H7 (cell line): ENCODE measurements at places on chromosomes 11 and 22. TPM values are rescaled to one million over a fixed set of nuclear protein-coding genes. Genes with fewer than 3 reads are reported as not detected.
A peak's percentile ranks its signal among the peaks of the same experiment; 100 is the strongest.

GRCh38 chr11:61795876-61796526, 3.3 kb downstream of the FEN1 start:
- DNase-seq: no peak

- peak; percentile 54 for DNase-seq
These were observed 6.8 kb downstream of the RNF169 start for GRCh38 chr11:74755395-74755995.

- DNase-seq: no peak
These were observed 92.1 kb upstream of the TTC12 start for GRCh38 chr11:113222241-113222640.

- DNase-seq: peak; percentile 44
These were observed 1.2 kb upstream of the CERK start for GRCh38 chr22:46739094-46739870.

GRCh38 chr11:17076517-17077239, 789 bp downstream of the RPS13 start:
- no peak for DNase-seq

DNA sequence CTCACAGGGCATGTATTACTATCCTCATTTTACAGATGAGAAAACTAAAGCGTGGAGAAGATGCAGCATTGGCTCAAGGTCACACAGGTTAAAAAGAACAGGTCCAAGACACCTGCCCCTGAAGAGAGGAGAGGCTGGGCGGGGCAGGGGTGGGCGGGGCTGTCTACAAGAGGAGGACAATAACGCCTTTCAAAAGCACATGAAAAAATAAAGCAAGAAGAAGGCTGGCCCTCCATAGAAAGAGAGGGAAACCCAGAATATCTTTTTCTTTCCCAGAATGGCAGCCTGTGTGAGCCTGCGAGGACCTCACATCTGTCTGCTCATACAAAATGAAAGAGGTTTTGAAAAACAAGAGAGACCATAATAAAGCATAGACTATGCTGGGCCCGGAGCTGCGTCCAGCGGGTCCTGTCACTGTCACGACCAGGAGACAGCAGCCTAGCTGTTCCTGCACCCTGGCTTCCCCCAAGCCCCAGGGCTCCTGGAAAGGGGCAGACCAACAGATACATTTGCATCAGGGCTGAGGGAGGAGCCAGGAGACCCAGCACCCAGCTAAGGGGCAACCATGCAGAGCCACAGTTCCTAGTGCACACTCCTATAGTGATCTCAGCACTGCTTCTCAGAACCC, 61.6 kb downstream of the DSCAML1 start:
- no peak for DNase-seq

GRCh38 chr11:4049006-4049405, 45.6 kb upstream of the RRM1 start:
- DNase-seq: no peak

GRCh38 chr11:87127101-87127500, 89.4 kb downstream of the TMEM135 start:
- DNase-seq: no peak

DNA sequence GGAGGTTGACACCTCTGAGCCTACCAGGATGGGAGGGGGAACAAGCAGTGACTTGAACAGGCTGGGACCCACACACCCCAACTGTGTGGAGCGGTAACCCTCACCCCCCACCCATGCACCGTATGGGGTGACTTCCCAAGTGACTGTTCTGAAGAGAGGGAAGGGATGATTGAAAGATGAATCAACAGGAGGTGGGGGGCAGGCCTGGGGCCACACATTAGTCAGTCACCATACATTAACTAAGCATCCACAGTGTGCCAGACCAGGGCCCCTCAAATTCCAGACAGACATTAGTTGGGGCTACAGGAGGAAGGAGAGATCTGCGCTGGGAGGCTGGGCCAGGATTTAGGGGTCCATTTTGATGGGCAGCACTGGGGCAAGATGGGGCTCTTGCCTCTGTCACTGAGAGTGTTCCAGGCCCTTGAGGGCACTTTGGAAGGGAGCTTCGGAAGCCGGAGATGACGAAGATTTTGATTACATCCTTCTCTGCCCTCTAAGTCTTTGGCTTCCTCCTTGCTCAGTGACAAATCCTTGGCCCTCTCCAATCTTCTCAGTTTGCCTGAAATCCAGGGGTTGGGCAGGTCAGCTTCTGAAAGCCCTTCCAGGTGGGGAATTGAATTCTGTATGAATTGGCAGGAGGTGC, 966 bp downstream of the SMTN start:
- DNase-seq: peak; percentile 38

DNA sequence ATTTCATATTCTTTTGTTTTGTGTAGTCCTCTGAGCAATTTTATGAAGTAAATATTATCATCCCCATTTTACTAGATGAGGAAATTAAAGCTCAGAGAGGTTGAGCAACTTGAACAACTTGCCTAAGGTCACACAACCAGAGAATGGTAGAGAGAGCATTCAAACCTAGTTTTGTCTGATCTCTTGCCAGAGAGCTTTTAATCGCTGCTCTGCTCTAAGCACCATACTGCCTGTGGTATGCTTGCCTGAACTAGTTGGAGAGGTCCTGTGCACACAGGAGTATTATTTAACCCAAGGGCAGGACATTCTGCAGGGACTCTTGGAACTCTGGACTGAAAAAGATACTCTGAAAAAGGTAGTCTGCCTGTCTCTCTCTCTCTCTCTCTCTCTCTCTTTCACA, 38.5 kb downstream of the TRAF6 start:
- no peak for DNase-seq

DNA sequence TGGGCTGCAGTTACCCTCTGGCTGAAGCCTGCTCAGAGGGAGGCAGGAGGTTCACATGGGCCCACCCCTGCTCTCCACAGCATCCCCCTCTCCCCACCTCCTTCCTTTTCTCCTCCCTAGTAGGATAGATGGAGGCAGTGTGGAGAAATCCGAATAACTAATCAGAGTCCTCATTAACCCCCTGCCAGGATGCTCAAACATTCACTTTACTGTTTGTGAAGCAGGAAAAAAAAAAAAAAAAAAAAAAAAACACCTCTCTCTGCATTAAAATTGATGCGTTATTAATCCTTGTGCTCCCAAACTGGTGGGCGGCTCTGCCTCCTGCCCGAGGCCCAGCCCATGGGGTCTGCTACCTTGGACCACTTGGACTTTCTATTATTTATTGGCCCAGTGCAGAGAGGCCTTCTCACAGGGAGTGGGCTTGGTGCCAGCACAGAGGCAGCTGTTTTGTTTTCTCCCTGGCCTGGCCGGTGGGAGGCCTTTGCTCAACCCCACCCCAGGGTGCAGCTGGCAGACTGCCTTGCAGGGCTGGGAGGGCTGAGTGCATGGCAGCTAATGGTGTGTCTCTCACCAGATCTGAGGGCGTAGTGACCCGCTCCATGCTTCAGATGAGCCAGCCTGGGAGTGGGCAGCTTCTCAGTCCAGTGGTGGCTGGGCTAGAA, 150.7 kb downstream of the PKNOX2 start:
- peak; percentile 51 for DNase-seq

OR4A16 gene
- not detected in 2 replicates for total RNA-seq

LRRC32 gene
- 0.63 and 0.94 TPM in 2 replicates for total RNA-seq

DNA sequence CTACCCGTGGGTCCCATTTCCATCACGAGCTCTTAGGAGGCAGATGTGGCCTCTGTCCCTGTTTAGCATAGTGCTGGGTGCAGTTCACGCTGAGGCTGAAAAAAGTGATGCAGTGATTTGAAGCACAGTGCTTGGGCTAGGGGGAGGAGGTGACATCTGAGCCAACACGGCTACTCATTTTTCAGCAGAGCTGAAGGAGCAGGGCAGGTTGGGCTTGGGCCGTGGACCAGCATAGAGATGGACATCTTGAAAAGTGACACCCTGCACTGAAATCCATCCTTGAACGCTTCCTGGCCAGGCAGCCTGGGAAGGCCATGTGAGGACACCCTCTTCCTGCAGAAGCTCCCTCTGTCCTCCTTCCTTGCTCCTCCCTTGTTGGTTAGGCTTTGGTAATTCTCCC, 66.4 kb downstream of the ADAMTS15 start:
- DNase-seq: no peak

DNA sequence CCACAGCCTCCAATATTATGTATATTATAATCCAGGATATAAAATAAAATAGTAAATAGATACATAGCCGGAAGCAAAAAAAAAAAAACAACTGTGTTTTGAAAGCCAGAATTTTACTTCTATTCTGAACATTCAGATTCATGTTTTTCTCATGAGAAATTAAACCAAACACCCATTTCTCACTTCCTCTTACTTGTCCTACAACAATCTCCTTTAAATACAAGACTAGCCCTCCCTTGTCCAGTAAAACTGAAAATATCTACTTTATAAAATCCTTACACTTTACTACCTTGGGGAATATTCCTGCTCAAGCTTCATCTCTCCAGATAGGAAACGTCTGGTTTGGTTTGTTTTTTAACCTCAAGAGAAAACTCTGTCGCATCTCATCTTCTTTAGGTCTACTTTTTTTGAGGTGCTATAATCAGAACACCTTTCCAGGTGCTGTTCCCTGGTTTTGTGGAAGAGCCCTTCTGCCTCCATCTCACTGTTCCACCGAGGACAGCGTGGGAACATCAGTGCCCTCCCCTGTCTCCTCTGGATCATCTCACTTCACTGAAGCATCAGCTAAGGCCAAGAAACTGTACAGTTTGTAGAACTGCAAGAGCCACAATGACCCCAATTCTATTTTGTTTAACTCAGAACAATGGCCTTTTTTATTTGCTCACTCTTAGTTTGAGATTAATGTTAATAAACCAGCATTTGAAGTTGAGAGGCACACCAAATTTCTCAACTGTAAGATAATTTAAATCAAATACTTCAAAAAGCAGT, 82.0 kb upstream of the ARHGAP32 start:
- DNase-seq: no peak

LRP4 gene
- total RNA-seq: 16.7 and 25.0 TPM in 2 replicates

GRCh38 chr11:2807801-2808241, 77.8 kb downstream of the CDKN1C start:
- no peak for DNase-seq
